ENCODE measurements at places on chromosomes 6 and 20.

DNA sequence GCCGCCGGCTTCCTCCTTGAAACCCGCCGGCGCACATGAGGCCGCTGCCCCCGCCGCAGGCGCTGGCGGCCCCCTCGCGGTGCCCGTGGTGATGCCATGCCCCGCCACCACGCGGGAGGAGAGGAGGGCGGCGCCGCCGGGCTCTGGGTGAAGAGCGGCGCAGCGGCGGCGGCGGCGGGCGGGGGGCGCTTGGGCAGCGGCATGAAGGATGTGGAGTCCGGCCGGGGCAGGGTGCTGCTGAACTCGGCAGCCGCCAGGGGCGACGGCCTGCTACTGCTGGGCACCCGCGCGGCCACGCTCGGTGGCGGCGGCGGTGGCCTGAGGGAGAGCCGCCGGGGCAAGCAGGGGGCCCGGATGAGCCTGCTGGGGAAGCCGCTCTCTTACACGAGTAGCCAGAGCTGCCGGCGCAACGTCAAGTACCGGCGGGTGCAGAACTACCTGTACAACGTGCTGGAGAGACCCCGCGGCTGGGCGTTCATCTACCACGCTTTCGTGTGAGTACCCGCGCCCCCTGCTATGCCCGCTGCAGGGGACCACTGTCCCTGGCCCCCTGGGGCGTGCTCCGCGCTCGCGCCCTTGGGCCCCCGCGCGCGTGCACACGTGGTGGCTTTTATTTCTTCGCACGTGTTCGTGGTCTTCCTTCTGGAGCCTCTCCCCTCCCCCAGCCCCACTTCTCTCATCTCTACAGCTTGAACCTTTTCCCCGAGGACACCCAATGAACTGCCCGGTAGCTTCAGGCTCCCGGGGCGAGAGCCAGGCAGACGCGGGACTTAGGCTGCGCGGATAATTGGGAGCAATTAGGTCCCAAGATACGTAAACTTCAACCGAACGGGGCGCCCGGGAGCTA is 453 bp downstream of the KCNQ5 start:
- peak; percentile 35 for DNase-seq

GRCh38 chr20:13249798-13250170 is 28.7 kb downstream of the ISM1 start:
- DNase-seq = no peak

GRCh38 chr6:13789746-13790145 is 24.6 kb downstream of the MCUR1 start:
- DNase-seq = no peak

GRCh38 chr20:58751979-58752378 is 59.4 kb downstream of the NPEPL1 start:
- DNase-seq = no peak

DNA sequence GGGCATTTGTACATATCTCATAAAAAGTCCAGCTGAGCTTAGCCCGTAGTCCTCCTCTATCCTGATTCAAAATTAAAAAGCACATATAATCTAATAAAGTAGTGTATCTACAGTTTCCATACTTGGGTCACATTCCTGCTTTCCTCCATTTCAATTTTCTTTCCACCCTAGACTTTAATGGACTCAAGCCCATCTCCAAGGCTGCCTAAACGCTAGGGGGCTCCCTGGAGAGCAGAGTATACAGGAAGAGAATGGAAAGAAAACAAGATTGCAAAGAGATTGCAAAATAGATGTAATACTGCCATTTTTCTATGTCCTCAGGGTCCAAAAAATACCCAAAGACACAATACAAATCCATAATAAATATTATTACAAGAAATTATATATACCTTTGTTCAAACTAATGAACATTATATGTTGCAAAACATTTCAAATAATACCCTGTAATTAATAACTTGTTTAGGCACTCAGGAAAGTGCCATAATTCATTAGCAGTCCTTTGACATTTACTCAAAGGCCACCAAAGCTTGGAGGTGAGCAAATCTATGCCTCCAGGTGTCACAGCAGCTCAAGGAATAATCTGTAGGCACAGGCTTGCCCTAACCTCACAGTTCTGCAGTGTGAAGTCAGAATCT is 2.4 kb upstream of the MCM3 start:
- DNase-seq = no peak

DNA sequence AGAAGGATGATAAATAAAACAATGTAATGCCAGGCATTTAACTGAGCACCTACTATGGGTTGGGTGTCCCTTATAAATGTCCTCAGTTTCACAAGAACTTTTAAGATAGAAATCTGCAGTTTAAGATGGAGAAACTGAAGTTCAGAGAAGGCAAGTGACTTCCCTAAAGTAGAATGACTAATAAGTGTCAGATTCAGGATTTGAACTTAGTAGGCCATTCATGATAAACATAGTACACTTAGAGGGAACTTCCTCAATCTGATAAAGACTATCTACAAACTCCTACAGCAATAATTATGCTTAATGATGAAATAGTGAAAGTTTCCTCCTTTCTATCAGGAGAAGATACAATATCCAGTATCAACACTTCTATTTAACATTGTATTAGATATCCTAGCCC is 43.9 kb downstream of the NCR2 start:
- DNase-seq = no peak

GRCh38 chr6:17432356-17432755 is 39.0 kb downstream of the CAP2 start:
- DNase-seq = no peak

DNA sequence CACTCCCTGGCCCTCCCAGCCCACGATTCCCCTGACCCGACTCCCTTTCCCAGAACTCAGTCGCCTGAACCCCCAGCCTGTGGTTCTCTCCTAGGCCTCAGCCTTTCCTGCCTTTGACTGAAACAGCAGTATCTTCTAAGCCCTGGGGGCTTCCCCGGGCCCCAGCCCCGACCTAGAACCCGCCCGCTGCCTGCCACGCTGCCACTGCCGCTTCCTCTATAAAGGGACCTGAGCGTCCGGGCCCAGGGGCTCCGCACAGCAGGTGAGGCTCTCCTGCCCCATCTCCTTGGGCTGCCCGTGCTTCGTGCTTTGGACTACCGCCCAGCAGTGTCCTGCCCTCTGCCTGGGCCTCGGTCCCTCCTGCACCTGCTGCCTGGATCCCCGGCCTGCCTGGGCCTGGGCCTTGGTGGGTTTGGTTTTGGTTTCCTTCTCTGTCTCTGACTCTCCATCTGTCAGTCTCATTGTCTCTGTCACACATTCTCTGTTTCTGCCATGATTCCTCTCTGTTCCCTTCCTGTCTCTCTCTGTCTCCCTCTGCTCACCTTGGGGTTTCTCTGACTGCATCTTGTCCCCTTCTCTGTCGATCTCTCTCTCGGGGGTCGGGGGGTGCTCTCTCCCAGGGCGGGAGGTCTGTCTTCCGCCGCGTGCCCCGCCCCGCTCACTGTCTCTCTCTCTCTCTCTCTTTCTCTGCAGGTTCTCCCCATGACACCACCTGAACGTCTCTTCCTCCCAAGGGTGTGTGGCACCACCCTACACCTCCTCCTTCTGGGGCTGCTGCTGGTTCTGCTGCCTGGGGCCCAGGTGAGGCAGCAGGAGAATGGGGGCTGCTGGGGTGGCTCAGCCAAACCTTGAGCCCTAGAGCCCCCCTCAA is at the start of gene LTA:
Gene LTA (plus strand): TSS at position 249 of the 871 bp plus-strand sequence. CDS start 454 bp downstream, at position 703.
- no peak for DNase-seq

DNA sequence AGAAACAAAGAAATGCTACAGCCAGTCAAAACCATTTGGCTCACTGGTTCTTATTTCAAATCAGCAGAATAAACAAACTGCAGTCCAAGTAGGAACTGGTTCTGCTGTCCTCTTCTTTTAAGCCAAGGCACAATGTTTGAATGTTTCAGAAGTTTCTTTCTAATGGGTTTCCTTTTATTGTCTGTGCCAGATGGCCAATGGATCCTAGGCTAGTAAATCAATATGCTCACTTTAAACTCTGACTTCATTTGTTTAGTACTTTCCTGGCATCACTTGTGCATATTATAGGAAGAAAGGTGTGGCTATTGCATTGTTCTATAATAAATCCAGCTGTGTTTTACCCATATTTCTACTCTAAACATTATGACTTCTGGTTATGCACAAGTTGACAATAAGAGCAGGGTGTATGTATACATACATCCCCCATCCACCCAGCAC is 99.7 kb upstream of the PLCB4 start:
- DNase-seq = no peak

- no peak for DNase-seq
These were observed 77.8 kb downstream of the OR2B2 start for GRCh38 chr6:27834384-27834783.

- no peak for DNase-seq
These were observed 202.8 kb upstream of the BTBD3 start for GRCh38 chr20:11714886-11715285.

GRCh38 chr6:63097222-63097621 is 114.0 kb upstream of the FKBP1C start:
- no peak for DNase-seq

DNA sequence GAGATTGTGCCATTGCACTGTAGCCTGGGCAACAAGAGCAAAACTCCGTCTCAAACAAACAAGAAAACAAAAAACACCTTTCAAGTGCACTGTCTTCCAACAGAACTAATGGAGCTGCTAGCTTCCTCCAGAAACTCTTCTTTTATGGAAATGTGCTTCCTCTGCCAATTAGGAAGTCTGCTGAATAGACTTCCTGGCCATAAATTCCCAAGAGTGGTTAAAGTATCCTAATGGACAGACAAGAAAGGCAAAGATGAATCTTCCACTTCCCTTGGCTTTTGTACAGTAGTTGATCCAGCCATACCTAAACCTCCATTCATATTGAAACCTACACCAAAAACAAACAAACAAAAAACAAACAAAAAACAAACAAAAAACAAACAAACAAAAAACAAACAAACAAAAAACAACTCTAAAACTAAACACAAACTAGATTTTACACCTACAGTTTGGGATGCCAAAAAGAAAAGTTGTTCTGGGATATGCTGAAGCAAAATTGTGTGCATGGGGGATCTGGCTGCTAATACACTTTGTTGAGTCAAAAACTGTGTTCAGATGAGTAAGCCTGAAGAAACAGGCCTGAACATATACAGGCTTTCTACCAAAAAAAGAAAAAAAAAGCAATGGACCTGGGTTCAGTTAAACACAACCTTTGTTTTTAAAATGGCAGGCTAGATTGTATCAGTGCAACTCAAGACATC is 59.8 kb upstream of the CARMIL1 start:
- DNase-seq = no peak

DNA sequence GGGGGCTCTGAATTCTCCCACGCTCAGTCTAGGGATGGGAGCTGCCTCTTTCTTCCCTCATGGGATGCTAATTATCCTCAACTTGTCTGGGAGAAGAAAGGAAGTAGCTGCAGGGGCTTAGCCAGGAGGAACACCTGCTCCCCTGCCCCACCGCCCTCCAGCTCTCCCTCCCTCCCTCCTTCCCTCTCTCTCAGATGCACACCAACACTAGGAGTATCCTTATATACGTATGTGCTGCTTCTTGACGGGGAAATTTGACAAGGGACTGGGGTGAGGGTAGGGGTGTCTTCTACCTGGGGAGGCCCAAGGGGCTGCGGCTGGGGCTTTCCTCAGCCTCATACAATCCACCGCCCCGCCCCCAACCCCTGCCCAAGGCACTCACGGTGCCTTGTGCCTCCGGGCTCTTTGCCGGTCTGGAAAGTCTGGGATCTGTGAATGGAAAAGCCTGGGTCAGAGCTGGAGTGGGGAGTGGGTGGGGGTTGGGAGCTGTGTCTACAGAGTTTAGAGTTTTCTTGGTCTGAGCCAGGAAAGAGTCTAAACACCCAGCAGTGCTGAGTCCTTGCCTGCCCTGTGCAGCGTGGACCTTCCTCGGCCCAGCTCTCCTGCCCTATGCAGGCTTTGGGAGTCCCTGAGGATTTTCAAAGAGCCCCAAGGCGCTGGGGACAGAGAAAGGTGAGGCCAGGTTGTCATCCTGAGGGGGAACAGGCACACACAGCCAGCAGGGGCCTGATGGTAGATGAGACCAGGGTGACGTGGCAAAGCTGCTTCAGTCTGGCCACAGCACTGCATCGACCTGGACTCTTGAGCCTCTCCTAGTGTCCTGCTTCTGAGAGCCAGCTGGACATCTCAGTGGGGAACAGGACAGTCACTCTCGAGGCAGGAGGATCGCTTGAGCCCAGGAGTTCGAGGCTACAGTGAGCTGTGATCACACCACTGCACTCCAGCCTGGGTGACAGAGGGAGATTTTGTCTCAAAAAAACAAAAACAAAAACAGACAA is 29.3 kb upstream of the EMILIN3 start:
- no peak for DNase-seq

- no peak for DNase-seq
These were observed 52.9 kb downstream of the FBXL4 start for GRCh38 chr6:98894810-98895209.

DNA sequence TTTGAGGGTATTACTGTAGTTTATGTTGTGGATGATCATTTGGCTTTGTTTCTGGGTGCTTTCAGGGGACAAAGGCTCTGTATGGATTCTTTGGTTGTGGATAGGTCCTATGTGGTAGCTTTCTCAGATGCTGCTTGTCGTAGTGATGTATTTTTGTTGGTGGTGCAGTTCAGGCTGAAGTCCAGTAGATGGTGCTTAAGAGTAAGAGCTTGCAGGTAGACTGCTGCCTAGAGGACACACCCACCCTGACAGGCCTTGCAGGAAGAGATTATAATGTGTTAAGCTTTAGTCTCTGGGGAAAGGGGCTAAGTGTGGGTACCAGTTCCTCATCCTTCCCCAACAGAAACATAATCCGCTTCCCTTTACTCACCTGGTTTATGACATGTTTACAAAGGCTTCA is 62.6 kb upstream of the ADGRB3 start:
- no peak for DNase-seq

DNA sequence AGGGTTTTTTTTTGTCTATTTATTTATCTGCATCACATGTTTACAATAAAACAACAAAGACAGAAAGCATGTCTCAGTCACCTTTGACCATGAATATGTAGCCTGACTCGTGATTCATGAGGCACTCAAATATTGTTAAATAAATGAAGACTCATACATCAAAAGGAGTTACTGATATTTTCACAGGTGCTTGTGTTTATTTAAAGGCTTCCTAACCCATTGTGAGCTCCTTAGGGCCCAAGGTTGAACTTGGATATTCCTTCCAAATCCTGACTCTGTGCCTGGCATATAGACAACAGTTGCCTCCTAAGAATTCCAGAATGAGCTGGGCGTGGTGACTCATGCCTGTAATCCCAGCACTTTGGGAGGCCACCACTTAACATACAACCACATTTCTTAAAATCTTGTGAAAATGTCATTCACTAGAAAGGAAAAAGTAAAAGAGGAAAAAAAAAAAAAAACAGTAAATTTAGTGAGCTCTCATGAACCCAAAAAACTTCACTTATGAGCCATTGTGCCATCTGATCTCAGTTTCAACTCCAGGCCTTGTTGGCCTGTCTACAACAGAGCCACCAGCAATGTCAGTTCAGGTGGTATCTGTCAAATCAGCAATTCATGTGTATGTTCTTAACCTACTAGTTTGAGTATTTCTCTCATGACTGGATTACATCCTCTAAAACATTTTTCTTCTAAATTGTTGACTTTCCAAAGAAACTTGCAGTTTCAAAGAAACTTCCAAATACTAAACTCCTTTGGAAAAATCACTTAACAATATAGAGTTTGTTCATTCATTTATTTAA is 162.7 kb upstream of the MARCKS start:
- no peak for DNase-seq

GRCh38 chr6:122770835-122771601 is 8.5 kb upstream of the FABP7 start:
- DNase-seq = no peak

All from stimulated activated CD8-positive, alpha-beta memory T cell treated with anti-CD3 and anti-CD28 coated beads, Interleukin-15, amount 100 ng/mL, for 24 hours (primary cell).